Thoracic aorta (tissue), 2 donors: ENCODE measurements at places on chromosomes 1 and 21.

DNA sequence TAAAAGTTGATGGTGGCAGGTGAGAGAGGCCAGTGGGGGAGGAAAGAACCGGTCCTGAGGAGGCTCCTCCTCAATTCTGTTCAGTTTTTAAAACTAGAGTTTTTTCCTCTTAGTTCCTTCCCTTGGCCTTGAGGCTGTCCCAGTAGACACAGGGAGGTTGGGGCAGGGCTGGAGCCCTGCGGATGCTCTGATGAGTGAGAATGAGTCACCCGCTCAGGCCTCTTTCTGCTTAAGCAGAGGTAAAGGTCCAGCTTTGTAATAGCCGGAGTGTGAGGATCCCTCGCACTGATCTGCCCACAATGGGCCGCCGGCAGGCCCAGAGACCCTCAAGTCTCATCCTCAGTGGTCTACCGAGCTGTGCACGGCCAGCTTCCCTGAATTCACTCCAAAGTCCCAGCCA, 49.6 kb upstream of the IRF2BP2 start:
- DNase-seq = no peak

DNA sequence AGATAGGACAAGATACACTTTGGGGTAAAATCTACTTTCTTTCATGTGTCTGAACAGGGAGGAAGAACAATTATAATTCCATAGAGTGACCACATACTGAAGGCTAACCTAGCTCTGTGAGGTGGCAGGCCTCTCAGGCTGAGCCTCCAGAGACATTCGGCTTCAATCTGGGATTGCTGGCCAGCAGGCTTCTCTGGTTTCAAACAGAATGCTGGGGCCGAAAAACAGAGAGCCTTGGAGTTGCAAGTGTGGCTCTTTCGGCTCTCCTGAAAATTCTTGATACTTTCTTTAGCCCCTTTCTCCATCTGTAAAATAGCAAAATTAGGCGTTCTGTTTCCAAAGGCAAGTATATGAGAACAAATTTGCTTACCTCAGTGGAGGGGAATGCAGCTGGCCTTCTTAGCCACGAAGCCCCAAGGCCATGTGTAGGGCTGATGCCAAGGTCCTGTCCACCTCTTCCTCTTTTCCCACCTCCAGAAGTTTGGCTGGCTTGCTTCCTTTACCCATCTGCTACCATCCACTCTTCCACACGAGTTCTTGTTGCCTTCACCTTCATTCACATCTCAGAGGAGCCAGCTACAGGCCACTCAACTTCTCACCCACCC, 30.0 kb upstream of the UBE2U start:
- no peak for DNase-seq

DNA sequence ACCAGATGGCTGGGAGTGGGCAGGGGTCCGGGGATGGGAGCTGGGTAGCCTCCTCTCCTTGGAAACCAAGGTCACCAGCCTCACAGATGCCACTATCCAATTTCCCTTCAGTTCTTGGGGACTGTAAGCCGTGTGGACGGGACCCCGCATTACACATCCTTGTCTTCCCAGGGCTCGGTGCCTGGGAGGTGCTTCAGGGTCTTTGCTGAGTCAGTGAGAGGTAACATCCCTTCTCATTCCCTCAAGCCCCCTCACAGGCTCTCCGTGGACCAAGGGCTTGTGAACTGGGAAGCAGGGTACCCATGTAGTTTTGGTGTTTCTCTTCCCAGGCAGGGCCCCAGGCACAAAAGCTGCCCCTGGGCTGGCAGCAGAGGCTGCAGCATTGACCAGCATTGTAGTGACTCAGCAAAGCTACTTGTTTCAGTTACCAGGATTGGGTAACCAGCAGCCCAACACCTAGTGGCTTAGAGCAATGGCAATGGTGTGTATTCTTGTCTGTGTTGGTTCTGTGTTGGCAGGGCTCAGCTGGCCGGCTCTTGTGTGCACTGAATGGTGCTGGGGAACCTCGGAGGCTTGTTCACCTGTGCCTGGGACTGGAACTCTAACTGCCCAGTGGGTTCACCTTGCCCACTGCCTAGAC, 24.6 kb upstream of the PCBP3 start:
- no peak for DNase-seq

DNA sequence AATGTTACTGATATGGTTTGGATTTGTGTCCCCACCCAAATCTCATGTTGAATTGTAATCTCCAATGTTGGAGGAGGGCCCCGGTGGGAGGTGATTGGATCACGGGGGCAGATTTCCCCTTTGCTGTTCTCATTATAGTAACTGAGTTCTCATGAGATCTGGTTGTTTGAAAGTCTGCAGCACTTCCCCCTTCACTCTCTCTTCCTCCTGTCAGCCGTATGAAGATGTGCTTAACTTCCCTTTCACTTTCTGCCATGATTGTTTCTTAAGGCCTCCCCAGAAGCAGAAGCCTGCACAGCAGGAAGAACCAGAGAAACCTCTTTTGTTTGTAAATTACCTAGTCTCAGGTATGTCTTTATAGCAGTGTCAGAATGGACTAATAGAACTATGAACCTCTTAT, 28.4 kb downstream of the TRIM33 start:
- DNase-seq = no peak

DNA sequence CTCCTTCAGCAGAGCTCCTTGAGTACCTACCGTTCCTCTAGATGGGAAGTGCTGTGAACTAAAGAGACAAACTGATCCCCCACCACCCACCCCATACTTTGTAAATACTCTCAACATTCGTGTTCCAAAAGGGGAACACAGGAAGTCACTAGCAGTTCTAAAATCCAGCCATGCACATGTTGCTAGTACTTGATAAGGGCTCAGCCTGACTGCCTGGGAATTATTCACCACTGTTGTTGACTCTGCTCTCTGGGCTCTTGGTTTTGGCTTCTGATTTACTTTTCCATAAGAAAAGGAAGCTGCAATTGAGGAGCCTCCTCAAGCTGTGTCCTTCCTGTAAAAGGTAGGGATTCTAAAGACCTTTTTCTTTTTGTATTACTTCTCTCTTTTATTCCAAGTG, 67.5 kb downstream of the IVNS1ABP start:
- DNase-seq = no peak

GRCh38 chr1:51238034-51238403, 1.9 kb downstream of the RNF11 start:
- DNase-seq = no peak

DNA sequence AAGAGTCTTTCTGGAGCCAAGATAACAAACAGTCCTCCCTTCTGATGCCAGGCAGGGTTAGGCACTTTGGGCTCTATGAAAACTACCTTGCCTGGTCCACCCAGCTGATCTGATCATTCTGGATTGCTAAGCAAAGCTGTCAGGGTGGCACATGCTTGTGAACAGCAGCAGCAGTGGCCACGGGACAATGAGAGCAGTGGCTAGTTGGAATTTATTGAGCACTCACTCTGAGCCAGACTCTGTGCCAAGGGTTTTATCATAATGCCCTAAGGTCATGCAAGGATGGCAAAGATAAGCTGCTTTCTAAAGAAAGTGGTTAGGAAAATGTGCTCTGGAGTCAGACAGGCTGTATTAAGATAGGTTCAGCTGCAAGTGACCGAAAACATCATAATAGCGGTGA, 390.4 kb upstream of the VAMP3 start:
- DNase-seq = no peak

- no peak for DNase-seq
Measured at GRCh38 chr1:155715777-155716176, 26.9 kb downstream of the DAP3 start.

- DNase-seq = no peak
Measured at GRCh38 chr21:15132781-15133180, 68.0 kb upstream of the NRIP1 start.

DNA sequence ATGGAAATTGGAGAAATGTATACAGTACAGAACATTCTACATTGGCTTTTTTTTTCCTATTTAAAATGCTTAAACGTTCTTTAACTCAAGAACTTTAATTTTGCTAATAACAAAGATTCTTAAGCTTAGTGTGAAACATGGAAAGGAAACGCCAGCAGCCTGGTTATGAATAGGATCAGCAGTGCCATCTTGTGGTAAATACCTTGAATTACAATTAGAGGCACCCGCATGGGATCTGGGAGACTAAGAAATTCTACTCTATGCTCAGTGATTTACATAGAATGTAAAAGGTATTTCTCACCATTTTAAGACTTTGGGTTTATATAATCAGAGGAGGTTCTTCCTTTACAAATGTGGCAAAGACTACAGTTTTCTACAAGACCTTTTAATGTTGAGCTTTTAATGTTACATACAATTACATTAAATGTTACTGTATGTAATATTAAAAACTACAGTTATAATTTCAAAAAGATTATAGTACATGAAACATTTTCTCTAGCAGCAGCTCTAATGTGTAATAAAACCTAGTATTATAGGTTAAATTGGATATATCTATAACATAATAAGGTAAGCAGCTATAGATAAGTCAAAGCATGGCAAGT, 32.1 kb upstream of the APOBEC4 start:
- no peak for DNase-seq

DNA sequence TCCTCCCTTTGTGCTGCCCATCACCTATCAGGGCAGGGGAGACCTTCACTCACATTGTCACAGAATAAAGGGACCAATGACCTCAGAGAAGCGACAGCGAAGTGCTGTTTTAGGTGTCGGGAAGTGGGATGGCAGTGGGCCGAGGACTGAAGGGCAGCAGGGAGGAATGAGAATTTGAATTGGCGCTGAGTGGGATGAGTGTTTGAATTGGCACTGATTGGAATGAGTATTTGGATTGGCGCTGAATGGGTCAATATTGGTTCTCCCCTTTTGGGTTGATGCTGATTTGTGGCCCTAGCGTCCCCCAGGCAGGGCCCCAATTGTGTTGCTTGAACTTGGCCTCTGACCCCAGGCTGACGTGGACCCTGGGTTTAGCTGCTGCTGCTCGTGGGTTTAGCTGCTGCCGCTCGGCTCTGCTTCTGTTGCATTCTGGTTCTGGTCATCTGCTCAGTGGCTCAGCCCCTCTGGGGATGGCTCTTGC, 12.4 kb upstream of the UMODL1 start:
- no peak for DNase-seq

- no peak for DNase-seq
Measured at GRCh38 chr1:239952348-239953308, 139.1 kb upstream of the FMN2 start.

- DNase-seq = no peak
Measured at GRCh38 chr1:72540674-72541073, 258.3 kb upstream of the NEGR1 start.

- DNase-seq = no peak
Measured at GRCh38 chr1:41613689-41614574, 129.4 kb upstream of the EDN2 start.

GRCh38 chr1:234246638-234247116, 126.6 kb upstream of the COA6 start:
- no peak for DNase-seq

DNA sequence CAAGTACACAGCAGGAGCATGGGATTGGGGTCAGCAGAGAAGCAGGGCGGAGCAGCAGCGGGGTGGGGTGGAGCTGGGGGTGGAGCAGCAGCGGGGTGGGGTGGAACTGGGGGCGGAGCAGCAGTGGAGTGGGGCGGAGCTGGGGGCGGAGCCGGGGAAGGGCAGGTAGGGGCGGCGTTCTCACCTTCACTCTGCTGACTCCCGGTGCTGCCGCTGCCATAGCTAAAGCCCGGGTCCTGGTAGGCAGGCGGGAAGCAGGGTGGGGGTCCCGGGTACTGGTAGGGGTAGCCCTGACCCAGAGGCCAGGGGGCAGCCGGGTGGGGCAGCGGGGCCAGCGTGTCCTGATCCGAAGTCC, 6.7 kb downstream of the TAS1R3 start:
- no peak for DNase-seq

- DNase-seq = no peak
Measured at GRCh38 chr21:18803624-18804023, 400.0 kb upstream of the TMPRSS15 start.

DNA sequence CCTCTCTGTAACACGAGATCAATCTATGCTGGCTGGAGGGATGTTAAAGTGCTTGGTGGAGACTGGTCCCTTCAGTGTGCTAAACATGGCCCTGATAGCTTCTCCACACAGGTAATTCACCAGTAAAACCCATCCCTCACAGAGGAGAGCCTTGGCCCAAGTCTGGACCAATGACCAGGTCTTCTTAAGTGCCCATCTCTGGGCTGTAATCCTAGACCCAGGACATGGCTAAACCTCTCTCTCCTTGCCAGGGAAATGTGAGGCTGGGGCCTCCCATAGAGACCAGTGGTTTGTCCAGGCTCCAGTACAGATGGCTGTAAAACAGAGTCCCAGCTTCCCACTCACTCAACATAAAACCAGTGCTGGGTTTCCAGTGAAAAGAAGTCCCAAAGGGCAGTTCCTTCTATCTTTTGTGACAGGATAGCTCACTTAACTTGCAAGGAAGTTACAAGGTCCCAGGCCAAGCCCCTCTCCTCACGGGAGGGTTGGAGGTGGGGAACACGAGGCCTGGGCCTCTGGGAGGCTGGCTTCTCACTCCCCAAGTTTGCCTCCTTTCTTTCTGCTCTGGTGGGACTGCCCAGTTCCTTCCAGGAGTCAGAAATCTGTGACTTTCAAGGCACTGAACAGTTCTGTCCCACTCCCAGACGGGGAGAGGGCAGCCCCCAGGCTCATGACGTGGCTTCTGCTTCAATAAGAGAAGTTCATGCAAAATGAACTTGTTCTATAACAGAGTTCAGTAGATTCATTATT, 2.2 kb upstream of the KIF17 start:
- DNase-seq = no peak

- no peak for DNase-seq
Measured at GRCh38 chr1:10504249-10504648, 29.5 kb downstream of the PEX14 start.

GRCh38 chr1:207069061-207069460, 16.0 kb downstream of the PFKFB2 start:
- DNase-seq = no peak

- no peak for DNase-seq
Measured at GRCh38 chr1:71770121-71770520, 512.2 kb downstream of the NEGR1 start.

DNA sequence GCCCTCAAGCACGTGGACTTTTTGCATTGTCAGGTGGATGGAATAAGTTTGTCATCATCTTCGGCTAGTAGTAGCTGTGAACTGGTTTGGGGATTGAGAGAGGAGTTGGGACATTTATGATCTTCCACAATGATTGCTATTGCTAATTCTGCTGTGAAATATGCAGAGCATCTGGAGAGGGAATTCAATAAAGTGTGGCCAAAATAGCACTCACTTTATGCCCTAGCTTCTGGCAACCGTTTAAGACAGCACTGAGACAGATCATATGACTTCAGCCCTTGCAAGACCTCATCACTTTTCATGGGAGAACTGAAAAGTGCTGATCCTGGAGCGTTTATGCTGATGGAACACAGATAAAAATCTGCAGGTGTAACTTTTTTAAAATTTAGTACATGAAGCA, 360.8 kb downstream of the GPATCH2 start:
- no peak for DNase-seq

- no peak for DNase-seq
Measured at GRCh38 chr1:118381197-118381869, 196.3 kb upstream of the SPAG17 start.
